ENCODE measurements at places on chromosomes 3 and 15.

- DNase-seq = no peak
These were observed 99.7 kb upstream of the TLE3 start for GRCh38 chr15:70197318-70197944.

DNA sequence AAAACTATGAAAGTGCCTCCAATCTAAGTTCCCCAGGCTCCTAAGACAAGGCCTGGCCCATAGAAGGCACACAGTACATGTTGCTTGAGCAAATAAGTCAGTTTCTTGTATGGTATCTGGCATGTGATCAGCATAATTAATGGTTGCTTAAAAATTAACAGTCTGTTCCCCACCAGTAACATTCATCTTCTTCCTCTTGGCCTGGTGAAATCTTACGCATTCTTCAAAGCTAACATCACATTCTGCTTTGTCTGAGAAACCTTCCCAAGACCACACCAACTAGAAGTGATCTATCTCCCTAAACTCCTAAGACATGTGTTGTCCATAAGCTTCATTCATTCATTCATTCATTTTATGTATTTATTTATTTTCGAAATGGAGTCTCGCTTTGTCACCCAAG, 48.1 kb downstream of the LIPC start:
- no peak for DNase-seq

DNA sequence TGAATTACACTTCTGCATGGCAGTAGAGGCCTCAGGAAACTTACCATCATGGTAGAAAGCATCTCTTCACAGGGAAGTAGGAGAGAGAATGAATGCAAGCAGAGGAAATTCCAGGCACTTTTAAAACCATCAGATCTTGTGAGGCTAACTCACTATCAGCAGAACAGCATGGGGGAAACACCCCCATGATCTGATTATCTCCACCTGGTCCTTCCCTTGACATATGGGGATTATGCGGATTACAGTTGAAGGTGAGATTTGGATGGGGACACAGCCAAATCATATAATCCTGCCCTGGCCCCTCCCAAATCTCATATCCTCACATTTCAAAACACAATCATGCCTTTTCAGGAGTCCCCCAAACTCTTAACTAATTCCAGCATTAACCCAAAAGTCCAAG, 691.1 kb downstream of the SI start:
- no peak for DNase-seq

DNA sequence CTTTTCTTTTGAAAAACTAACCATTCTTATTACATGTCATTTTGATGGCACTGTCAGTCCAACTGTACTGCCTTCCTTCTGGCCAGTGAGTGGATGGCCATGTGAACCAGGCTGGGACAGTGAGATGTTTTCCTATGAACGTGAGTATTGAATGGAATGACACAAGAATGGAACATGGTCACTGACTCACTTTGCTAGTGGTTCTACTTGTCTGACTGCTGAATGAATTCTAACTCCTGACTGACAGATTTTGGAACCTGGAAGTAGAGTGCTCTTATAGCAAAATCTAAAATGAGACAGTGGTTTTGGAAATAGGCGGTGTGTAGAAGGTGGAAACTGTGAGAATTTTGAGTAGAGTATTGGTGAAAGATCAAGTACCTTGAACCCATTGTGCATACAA, 606.9 kb upstream of the KCNMB2 start:
- DNase-seq = no peak

DNA sequence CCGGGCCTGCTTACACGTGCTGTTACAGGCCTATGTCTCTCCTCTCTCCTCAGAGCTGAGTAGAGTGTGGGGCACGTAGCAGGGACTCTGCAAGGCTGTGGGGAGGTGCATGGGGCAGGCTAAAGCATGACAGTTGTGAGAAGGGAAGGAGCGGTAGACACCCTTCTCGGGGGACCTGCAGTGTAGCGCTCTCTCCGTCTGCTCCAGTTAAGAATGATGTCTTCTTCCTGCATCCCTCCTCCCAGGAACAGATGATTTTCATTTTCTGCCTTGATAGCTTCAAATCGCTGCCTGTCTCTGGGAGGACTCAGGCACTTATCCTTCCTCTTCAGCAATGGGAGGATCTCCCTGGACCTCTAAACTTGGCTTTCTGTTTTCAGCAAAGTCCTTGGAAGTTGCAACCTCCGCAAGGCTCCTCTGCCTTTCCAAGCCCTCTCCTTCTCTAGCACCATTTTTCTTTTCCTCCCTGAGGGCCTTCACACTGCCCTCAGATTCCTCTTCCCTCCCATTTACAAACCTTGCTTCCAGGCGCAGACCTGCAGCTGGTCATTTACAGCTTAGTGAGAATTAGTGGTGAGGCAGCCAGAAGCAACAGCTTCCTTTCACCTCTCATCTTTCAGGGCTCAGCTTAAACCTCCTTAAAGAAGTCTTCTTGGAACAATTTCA, 23.4 kb upstream of the TLE3 start:
- no peak for DNase-seq

- no peak for DNase-seq
These were observed 13.0 kb downstream of the LIPC start for GRCh38 chr15:58444658-58445332.

GRCh38 chr15:32951736-32952464, 234.1 kb downstream of the GREM1 start:
- no peak for DNase-seq
